ENCODE measurements at places on chromosomes 3 and 15.

- peak; percentile 7 for DNase-seq
Observed at GRCh38 chr15:64507293-64507802, 47.0 kb downstream of the ZNF609 start.

- DNase-seq: no peak
Observed at GRCh38 chr15:83077491-83078230, 10.6 kb upstream of the BTBD1 start.

- no peak for DNase-seq
Observed at GRCh38 chr3:48423241-48423882, 6.5 kb downstream of the PLXNB1 start.

DNA sequence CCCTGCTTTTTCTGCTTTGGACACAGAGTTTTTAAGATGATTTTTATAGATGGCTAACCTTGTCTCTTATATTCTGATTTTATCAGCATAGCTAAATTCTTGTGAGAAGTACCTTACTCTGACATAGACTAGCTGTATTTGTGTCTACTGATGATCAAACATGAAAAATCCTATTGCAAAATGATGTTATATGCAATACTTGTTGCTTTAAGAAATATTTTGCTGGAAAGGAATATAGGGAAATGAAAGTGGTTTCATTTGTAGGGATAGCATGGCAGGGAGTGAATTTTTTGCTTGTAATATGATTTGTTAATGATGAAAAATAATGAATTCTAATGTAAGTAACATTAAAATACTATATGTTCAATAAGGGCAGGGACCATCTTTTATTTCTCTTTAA lies 35.9 kb downstream of the CFAP91 start:
- DNase-seq: no peak

GRCh38 chr3:47617086-47618010 lies 38.7 kb upstream of the CSPG5 start:
- DNase-seq: no peak

GRCh38 chr3:135161425-135161824 lies 366.4 kb downstream of the EPHB1 start:
- DNase-seq: no peak

DNA sequence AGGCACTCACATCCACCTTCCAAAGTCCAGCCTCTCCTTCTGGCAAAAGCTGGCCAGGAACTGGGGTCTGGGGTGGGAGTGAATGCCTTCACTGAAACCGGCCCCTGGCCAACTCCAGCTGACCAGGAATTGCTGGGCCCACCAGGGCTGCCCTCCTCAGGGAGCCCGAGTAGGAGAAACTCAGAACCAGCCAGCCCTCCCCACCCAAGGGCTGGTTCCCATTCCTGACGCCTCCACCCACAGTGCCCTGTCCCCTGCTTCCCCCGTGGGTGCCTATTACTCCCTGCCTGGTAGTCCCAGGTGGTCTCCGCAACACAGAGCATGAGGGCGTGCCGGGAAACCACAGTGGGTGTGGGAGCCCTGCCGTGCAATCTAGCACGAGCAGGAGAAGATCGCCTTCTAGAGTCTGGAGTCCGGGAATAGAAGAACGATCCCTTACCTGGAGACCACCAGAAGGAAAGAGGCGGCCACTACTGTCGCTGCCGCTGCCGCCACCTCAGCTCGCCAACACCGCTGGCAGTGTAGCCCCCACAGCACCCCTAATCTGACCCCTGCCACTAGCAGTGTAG lies 178.8 kb downstream of the POTEB3 start:
- no peak for DNase-seq

DNA sequence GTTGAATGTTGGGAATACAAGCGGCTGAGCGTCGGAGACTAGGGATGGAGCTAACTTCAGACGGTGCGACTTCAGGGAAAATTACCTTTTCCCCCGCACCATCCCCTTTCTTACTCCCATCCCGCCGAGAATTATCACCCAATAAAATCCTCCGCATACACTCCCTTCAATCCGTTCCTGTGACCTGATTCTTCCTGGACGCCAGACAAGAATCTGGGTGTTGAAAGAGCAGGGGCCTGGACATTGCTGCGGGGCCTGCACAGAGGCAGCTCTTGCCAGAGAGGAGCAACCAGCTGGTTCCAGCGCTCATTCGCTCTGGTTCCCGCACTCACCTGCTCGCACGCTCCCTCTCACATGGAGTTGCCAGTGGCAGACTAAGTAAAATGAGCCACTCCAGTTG lies 241.9 kb downstream of the ALCAM start:
- DNase-seq: no peak

DNA sequence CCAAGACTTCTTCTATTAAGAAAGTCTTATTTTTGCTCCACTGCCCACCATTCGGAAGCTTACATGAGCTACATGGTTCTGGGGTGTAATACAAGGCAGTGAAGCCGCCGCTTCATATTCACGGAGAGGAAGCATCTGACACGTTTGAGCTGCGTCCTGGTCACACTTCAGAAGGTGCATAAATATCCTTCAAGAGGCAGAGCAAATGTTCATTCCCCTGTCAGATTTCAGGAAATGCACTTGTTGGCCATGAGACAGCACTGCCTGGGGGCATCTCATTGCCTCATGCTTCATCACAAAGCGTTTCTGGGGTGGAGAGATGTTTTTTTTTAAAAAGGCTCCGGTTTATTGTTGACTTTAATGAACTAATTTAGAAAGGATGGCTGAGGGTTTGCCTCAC lies 119.9 kb downstream of the CADPS start:
- DNase-seq: no peak

GRCh38 chr3:11455956-11456355 lies 183.8 kb downstream of the ATG7 start:
- DNase-seq: no peak

DNA sequence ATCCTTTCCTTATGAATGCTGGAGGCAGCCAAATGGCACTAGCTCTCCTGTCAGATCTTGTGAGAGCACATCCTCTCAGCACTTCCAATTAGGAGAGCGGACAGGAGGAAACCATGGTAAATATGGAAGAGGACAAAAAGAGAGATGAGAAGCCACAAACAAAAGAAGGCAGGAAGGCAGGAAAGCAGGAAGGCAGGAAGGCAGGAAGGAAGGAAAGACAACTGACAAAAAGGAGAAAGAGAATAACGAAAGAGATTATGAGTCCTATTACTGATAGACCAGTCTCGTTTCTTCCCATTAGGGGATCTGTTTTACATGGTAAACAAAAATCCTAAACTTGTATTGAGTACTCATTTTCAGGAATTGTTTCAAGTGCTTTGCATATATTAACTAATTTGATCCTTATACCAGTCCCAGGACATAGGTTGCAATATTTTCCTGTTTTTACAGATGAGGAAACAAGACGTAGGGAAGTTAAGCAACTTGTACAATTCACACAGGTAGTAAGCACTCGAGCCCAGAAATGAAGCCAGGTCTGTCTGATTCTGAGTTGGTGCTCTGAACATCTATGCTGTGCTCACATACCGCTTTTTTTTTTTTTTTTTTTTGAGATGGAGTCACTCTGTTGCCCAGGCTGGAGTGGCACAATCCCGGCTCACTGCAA lies 4.2 kb downstream of the BCL2A1 start:
- DNase-seq: no peak

GRCh38 chr3:17065315-17065714 lies 180.6 kb downstream of the PLCL2 start:
- no peak for DNase-seq

- DNase-seq: no peak
Observed at GRCh38 chr3:73136941-73137340, 75.5 kb downstream of the EBLN2 start.

GRCh38 chr3:127729556-127730056 lies 56.9 kb downstream of the ABTB1 start:
- DNase-seq: no peak

DNA sequence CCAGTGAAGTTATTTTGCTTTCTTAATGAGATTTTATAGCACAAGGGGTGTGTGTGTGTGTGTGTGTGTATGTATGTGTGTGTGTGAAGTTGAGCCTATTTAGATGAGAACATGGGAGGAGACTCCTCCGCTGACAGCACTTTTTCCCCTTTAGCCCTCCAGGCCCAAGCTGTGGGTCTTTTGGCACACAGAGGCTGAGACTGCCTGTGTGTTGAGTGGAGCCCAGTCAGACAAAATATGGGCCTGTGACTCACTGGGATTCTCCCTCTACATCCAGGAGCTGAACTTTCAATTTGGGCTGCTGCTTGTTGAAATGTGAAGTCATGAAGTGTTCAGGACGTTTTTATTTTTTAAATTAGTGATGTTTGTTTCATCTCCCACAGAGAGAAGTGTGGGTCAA lies 108.0 kb downstream of the MFSD1 start:
- DNase-seq: no peak

- no peak for DNase-seq
Observed at GRCh38 chr3:65303431-65303830, 615.6 kb upstream of the ADAMTS9 start.

DNA sequence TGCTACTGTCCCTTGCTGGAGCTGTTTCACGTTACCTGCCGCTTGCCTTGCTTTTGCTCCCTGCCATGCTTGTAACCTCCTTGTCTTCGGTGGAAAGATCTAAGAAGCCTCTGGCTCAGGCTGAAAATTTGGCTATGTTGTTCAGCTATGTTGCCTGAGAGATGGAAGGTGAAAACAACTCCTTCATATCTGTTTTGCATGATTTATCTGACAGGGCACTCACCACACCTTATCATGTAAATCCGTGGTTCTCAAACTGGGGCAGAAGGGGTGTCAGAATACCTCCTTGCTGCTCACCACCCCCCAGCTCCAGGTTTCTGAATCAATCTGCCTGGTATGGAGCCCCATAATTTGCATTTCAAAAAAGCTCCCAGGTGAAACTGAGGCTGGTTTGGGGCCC lies 6.5 kb upstream of the CORO2B start:
- DNase-seq: no peak

GRCh38 chr3:48503401-48504050 lies 448 bp downstream of the SHISA5 start:
- no peak for DNase-seq

DNA sequence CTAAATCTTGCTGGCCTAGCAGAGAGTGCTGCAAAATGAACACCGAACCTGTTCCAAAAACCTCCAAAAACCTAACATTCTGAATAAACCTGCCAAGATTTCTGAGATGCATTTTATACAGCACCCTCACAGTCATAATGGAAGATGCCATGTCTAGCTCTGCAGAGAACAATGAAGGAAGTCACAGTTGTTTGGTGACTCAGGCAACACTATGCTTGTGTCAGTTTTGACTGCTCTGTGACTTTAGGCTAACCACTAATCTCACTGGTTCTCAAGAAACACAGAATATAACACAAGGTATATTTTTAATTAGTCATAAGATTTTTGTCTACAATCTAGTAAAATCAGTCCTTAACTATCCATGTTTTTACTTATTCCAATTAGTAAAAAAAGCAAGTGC lies 606.6 kb downstream of the TBL1XR1 start:
- no peak for DNase-seq

DNA sequence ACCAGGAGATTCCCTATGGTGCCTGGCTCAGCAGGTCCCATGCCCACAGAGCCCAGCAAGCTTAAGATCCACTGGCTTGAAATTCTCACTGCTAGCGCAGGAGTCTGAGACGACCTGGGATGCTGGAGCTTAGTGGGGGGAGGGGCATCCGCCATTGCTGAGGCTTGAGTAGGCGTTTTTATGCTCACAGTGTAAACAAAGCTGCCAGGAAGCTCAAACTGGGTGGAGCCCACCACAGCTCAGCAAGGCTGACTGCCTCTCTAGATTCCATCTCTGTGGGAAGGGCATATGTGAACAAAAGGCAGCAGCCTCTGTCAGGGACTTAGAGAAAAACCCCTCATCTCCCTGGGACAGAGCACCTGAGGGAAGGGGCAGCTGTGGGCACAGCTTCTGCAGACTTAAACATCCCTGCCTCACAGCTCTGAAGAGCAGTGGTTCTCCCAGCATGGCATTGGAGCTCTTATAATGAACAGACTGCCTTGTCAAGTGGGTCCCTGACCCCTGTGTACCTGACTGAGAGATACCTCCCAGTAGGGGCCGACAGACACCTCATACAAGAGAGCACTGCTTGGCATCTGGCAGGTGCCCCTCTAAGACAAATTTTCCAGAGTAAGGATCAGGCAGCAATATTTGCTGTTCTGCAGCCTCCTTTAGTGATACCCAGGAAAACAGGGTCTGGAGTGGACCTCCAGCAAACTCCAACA lies 231.5 kb upstream of the SETMAR start:
- no peak for DNase-seq

- no peak for DNase-seq
Observed at GRCh38 chr3:116950301-116951055, 240.9 kb downstream of the TUSC7 start.

DNA sequence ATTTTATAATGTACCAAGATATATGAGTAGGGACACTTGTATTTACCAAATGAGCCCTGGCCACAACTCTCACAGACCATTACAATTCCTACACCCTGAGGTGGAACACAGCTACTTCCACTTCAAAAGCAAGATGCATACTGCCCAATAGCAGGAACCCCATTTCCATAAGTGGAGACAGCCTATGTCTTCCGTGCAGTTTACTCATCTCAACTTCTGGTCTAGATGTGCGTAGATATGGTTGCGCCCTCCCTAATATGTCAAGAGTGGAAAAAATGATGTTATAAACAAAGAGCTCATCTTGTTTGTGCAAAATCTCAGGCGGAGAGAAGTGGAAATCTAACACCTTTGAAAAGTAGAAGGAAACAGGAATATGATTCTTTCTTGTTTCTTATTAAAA lies 44.6 kb downstream of the RAB27A start:
- no peak for DNase-seq

DNA sequence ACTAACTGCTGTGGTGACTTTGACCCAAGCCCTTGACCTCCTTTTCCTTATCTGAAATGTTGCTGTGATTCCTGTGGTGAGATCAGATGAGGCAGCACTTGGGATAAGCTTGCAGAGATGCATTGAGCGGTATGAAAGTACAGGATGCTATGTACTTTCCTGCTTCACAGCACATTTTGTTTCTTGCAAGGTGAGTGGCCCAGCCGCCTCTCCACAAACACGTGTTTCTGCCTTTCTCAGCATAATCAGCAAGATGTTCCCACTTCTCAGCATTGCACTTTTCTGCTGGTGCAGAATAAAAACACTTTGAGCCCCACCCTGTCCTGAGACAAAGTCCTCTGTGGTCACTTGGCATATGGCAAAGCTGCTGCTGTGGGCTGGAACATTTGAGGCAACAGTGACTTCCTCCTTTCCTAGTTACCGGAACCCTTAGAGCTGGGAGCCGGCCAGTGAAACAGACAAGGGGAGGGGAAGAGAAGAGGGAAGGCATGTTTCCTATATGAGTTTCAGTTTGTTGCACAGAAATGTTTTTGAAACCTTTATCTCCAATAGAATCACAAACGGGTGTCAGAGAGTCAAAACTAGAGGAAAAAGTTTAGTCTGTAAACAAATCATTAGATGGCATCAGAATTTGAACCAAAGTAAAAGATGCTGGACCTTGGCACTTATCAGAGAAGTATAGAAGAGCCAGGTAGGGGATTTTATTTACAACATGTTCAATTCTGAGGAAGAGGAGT lies 5.0 kb downstream of the NUDT16 start:
- no peak for DNase-seq

GRCh38 chr3:155161640-155162292 lies 81.6 kb downstream of the MME start:
- no peak for DNase-seq

- no peak for DNase-seq
Observed at GRCh38 chr15:22979238-22980188, 655 bp downstream of the CYFIP1 start.
